ENCODE measurements at places on chromosomes 5 and 9.

DNA sequence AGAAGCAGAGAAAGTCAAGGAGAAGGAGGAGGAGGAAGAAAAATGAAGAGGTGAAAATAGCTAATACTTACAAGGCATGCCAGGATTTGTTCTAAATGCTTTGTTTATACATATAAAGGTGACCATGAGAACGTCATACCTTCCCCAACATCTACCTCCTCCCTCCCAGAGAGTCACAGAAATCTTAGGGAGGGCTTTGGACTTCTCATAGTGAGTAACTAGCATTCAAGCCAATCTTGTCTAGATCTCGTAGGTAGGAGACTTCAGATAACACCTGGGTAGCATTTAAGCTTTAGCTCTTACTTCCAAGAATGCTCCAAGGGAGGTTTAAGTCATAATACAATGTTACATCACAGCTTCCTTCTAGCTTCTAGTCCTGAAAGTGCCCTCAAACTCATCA lies 36.5 kb upstream of the GPBP1 start:
- DNase-seq, result no peak

DNA sequence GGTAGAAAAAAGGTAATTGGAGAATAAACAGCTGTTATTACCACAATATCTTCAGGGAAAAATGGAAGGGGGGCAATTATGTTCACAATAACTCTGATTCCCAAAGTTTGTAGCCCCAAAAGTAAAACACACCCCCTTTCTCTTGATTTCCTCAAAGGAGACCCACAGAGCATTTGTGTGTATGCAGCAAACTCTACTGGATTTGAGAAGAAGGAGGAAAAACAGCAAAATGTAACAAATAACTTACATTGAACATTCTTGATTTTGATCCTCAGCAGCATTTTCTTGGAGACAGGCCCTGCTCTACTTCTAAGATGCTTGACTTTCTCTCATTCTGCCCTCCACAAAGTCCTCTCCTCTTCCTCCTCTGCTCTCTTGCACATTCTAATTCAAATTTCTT lies 420.8 kb upstream of the EDIL3 start:
- DNase-seq, result no peak

DNA sequence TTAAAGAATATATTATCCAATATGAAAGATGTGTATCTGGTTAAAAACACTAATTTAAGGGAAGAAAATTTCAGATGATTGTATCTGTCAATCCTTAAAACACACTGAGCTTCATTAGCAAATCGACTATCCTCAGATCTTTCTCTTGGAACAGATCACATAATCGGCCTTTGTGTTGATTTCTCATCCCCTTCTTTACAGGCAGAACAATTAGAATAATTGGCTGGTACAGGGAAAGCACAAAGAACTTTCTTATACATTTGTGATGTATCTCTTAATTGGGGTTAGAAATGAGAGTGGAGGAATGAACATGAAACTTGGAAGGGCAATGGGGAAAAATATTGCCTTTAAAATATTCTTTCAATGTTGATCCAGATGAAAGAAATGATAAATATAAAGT lies 662.1 kb downstream of the TLE4 start:
- no peak for DNase-seq

DNA sequence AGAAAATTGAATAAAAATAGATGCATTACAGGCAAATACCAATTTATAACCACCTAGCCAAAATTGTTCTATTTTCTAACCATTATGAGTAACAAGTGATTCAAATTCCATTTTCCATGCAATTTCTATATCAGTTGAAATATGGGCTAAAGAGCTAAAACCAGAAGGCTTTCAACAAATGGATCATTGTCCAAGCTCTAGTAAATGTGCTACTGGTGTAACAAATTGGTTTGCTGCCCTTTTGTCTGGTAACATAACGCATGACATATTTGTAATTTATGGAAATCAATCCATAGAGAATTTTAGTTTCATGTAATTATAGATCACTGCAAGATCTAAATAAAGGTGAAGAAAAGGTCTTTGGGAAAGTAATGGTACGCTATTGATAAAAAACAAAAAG lies 708.0 kb upstream of the GRAMD2B start:
- no peak for DNase-seq

- DNase-seq, result no peak
These were observed 205.9 kb downstream of the PDZD2 start for GRCh38 chr5:31844622-31845345.

GRCh38 chr9:134698587-134699342 lies 57.2 kb downstream of the COL5A1 start:
- DNase-seq, result no peak

- DNase-seq, result no peak
These were observed 35.9 kb upstream of the UNC5A start for GRCh38 chr5:176774216-176775171.

- DNase-seq, result no peak
These were observed 932.5 kb upstream of the WWC1 start for GRCh38 chr5:167358868-167359492.

- DNase-seq, result no peak
These were observed 15.7 kb upstream of the C5orf34 start for GRCh38 chr5:43530648-43531047.

- DNase-seq, result no peak
These were observed 72.8 kb upstream of the PCAT7 start for GRCh38 chr9:94482110-94482509.

GRCh38 chr5:173741729-173742431 lies 125.4 kb upstream of the BOD1 start:
- no peak for DNase-seq

- peak; percentile 29 for DNase-seq
These were observed 36.2 kb upstream of the ZNF366 start for GRCh38 chr5:72543365-72543764.

DNA sequence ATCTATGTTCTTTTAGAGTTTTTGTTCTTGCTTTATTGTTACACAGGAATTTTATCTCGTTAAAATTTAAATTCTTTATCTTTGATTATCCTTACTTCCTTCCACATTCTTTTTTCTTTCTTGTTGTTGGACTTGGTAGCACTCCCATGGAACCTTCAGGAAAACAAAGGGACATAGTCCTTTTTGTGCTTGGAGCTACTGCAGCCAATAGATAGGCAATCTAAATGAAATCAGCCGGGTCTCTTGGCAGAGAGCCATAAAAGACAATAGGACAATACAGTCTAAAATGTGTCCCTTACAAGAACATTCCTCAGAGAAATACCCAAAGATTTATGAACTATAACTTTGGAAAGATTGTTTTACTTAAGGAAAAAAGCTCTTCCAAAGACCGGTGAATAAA lies 548.1 kb upstream of the C9orf72 start:
- DNase-seq, result no peak

DNA sequence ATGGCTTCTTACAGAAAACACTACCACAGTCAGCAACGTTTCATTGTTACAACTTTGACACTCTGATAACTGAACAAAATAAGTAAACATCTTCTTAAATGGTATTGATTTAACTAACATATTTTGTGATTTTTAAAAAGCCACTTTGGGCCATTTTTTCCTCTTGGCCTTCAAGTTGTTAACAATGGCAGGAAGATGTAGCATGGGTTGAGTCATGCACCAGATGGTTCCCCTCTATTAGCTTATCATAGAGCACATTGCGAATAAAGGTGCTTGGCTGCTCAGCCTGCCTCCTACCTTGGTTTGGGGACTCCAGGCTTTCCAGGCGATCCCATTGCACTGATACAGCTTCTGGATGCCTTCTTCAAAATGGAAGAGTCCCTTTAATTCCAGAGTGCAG lies 24.1 kb upstream of the CER1 start:
- DNase-seq, result no peak

DNA sequence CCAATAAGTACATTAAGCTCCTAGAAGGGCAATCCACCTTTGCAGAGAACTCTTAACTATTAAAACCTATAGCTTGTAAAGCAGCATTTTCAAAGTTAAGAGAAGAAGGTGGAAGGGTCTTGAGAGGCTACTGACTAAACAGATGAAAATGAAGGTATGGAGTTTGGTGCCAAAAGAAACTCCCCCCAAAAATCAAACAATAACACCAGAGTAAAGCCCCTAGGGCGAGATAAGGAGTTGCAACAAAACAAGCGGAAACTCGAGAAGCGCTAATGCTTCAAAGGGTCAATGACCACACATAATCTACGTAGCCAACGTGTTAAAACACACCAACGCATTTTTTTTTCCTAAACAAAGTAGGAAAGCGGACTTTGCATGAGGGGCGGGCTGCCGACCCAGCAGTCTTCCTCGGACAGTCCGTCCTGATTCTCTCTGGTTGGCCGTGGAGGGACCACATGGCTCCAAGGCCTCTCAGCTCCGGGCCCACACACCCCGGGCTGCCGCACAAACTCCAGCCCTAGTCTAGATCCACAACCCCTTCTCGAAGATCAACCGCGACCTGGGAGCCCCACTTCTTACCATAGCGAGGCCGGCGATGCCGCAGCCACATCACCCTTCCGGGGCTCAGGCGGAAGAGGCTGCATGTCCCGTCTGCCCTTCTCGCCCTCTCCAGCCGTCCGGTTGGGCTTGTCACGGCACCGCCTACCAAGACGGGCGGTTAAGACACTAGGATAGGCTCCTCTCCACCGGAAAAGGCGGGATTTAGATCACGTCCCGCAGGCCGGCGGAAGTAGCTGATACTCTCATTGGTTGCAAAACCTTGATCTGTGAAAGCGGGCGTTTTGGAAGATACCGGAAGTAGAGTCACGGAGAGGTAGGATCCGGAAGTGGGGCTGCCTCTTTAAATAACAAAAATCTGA lies at the start of the genes TMEM167A and XRCC4:
Gene TMEM167A, minus strand, starts transcription at position 653 of the 920 bp plus-strand sequence. Its CDS starts 71 bp downstream, at position 582.
Gene XRCC4, plus strand, starts transcription at position 806 of the 920 bp plus-strand sequence. CDS start 27,373 bp downstream, outside the sequence.
- peak; percentile 81 for DNase-seq

GRCh38 chr5:53667621-53668020 lies 107.2 kb downstream of the NDUFS4 start:
- DNase-seq, result no peak

- no peak for DNase-seq
These were observed 41.5 kb upstream of the NOTCH1 start for GRCh38 chr9:136587145-136587943.

GRCh38 chr9:33375841-33376321 lies 26.5 kb downstream of the AQP7 start:
- no peak for DNase-seq

DNA sequence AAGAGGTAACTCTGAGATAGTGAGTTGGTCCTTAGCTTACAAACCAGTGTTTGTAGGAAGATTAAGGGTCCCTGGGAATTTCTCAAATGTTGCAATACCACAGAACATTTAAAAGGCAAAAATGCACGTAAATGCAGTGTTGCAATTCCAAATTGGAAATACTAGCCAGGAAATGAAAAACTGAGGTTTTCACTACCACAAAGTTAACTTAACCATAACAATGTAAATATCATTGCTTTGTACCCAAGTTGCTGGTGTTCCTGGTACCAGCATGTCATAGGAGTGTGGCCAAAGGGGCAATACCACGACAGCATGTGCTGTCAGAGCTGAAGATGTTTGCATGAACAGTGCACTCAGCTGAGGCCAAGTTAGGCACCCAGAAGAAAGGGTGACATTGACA lies 382.9 kb downstream of the GLIS3 start:
- no peak for DNase-seq

DNA sequence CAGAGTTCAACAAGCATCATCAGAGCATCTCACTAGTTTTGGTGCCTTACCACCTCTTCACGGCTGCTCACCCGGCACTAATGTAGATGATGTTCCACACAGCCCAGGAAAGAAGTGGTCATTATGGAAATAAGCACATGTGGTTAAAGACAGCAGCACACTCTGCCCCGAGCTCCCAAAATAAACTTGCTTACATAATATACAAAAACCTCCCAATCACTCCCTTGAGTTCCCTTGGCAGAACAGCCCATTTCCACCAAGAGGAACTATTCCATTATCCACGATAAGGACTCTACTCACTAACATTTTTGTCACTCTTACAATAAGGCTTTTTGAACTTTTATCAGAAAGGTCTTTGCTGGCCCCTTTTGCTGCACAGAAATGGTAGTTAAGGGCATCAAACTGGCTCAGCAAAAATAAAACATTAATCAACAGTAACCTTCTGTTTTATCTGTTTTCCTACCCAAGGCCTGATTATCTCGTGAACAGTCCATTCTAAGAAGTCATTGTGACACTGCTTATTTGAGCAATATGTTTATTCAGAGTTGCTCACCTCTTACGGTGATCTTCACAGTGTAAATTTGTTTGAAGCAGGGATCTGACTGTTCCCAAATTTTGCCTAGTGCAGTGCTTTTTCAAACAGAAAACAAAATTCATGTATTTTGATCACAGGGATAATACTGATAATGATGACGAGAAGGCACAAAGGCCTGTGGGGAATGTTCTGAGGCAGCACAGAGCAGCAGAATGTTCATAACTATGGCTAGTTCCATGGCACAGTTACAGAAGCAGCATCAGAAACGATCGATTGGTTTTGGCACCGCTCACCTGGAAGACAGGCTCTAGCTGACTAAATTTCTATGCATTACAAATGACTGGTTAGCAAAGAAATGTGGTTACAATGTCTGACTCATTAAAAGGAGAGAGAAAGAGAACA lies 399.8 kb upstream of the PIK3R1 start:
- DNase-seq, result no peak

DNA sequence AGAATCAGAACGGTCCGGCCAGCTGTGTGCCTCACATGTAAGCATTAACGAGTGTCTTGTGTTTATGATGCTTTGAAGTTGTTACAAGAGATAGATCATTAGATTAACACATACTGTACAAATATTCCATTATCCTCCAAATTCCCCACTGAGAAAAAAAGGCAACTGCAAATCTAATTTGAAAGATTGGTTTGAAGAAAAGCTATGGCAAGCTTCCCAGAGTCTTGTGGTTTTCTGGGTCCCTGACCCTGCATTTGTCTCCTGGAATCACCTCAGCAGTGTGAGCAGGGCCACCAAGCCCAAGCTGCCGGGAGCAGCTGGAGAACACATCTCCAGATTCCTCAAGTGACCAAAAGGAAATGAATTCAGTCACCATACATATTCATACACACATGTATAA lies 36.9 kb upstream of the ADAMTS16 start:
- DNase-seq, result no peak

DNA sequence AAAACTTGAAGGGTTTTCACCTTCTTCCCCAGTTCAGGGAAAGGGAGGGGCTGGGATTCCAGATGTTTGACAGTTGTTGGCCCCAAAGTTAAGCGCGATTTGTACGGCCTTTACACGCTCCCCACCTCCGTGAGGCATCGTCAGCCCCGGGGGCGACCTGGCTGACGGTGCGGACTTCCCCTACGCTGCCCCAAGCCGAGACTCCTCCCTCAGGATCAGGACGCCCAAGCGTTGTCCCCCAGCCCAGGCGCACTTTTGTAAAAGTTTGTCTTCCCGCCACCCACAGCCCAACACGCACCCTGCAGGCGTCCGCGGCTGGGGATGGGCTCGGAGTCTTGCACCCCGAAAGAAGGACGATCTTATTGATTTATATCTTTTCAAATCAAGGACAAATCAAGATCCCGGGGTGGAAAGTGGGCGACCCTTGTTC lies 713 bp downstream of the MOB3B start:
- no peak for DNase-seq

- DNase-seq, result peak; percentile 29
These were observed 4.5 kb downstream of the FANCC start for GRCh38 chr9:95313010-95313498.

- DNase-seq, result peak; percentile 55
These were observed 207.3 kb downstream of the ARHGAP26 start for GRCh38 chr5:142977363-142978051.

DNA sequence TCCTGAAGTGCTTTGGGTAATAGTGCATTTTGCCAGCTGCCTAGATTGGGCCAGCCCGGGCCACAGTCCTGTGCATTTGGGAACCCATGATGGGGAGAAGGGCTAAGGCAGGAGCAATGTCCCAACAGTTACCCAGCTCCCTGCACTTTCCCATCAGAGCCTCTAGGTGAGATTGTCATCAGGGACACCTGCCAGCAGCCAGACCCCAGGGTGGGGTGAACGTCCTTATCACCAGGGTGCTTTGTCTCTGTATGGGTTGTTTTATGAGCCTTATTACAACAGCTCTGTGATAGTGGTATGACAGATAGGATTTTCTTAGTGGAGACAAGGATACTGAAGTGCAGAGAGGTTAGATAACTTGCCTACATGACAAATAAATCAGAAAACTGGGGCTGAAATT lies 365.7 kb downstream of the OSTF1 start:
- no peak for DNase-seq
